ENCODE measurements at places on chromosomes 13 and 19. TPM values are rescaled to one million over a fixed set of nuclear protein-coding genes. Genes with fewer than 3 reads are reported as not detected.

Gene CCDC70
- not detected for polyA plus RNA-seq

Gene EDDM13
- polyA plus RNA-seq, result not detected

- peak; percentile 36 for DNase-seq
Observed at GRCh38 chr13:110574161-110574560, 12.6 kb upstream of the RAB20 start.

DNA sequence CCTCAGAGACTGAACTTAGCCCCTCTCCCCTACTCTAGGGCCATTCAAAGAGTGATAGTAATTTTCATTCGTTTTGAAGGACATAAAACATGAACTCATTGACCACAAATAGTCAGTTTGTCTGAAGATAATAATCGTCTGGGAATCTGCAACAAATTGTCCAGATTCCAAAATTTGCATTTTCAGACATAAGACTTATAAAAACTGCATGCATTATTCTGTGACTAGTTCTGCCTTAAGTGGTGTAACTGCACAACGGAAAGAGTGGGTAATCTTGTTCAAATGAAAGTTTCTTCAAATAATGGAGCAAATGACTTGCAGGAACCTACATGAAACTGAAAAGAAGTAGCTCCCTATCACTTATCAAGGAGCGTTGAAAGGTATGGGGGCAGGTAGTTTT lies 8.4 kb downstream of the CSNK1A1L start:
- DNase-seq, result no peak

DNA sequence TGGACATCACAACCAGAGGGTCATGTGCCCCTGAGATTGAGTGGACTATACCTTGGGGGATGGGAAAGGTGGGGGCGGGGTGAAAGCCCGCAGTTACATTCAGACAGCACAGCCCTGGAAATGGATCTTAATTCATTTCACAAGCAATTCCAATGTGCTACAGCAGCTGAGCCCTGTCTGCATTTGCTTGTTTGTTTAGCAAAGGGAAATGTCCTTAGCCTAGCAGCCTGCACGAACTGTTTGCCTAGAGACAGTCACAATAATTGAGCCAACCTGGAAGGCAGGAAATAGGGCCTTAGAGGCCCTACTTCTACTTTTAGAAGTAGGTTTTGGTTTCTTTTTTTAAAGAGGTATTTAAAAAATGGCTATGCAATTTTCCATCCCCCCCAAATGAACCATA lies 177.3 kb upstream of the KL start:
- DNase-seq, result no peak

DNA sequence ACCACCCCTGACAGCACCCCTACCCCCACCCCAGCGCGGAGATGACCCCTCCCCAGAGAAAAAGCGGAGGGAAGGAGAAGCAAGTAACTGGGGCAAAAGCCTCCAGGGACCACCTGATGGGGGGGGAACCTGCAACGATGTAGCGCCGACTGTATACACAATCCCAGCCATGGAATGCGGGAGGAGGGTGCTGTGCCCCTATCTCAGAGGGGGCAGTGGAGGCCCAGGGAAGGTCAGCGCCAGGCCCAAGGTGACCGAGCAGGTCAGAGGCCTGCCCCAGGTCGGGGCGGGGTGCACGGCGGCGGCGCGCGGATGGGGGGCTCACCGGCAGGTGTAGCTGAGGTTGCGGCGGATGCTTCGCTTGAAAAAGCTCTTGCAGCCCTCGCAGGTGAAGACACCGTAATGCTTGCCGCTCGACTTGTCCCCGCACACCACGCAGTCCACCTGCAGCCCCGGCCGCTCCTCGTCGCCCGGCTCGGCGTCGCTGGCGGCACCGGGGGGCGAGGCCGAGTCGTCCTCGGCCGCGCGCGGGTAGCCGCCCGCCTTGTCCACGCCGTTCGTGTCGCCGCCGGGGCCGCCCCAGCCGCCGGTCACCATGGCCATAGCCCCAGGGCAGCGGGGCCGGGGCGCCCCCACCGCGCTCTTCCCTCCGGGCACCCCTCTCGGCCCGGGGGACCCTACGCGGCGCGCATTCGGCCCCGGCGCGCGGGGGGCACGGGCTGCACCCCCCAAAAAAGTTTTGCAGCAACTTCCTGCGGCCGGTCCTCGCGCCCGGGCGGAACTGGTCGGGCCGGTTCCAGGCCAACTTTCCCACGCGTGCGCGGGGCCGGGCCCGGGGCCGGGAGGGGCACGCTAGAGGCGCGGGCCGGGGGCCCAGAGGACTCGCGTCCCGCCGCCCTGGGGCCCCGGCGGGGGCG lies 843 bp downstream of the NR2F6 start:
- no peak for DNase-seq

DNA sequence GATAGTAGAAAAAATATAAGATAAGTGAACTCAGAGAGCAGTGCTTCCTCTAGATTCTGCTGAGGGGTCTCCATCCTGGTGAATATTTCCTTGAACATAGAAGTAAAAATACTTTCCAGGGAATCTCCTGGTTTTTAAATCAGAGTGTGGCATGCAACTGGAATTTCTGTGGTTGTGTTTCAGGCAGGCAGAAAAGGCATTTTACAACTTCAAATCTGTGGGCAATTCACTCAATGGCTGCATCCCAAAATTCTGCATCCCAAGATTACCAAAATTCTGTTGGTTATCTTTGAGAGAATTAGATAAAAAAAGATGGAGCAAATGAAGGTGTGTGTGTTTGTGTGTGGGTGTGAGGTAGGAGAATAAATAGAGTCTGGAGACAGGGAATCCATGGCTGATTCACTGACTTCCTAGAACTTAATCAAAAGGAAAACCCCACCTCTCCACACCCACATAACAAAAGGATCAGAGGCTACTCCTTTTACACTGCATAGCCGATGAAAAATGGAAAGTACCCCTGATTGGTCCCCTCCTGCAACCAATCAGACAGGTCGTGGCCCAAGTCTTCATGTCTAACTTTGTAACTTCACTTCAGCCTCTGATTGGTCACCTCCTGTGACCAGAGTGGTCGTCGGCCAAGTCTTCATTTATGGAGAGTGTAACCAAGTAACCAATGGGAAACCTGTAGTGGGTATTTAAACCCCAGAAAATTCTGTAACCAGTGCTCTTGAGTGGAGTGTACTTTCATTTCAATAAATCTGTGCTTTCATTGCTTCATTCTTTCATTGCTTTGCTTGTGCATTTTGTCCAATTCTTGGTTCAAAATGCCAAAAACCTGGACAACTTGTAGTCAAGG lies 112.8 kb downstream of the DLEU7 start:
- DNase-seq, result no peak

- DNase-seq, result no peak
Observed at GRCh38 chr19:42271045-42271419, 2.0 kb downstream of the CIC start.

DNA sequence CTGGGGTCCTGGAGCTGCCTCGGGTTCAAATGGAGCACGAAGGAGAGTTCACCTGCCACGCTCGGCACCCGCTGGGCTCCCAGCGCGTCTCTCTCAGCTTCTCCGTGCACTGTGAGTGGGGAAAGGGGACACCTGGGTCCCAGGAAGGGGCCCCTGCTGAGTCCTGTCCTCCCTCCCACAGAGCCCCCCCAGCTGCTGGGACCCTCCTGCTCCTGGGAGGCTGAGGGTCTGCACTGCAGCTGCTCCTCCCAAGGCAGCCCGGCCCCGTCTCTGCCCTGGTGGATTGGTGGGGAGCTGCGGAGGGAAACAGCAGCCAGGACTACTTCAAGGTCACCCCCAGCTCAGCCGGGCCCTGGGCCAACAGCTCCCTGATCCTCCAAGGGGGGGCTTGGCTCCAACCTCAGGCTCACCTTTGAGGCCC lies 11.0 kb upstream of the SIGLEC11 start:
- no peak for DNase-seq

- DNase-seq, result no peak
Observed at GRCh38 chr13:99959540-99960230, 11.9 kb downstream of the ZIC5 start.
